ENCODE measurements at places on chromosomes 2 and 18. TPM values are rescaled to one million over a fixed set of nuclear protein-coding genes. Genes with fewer than 3 reads are reported as not detected.

GRCh38 chr18:79523206-79523735, 127.5 kb downstream of the NFATC1 start:
- no peak for DNase-seq

DNA sequence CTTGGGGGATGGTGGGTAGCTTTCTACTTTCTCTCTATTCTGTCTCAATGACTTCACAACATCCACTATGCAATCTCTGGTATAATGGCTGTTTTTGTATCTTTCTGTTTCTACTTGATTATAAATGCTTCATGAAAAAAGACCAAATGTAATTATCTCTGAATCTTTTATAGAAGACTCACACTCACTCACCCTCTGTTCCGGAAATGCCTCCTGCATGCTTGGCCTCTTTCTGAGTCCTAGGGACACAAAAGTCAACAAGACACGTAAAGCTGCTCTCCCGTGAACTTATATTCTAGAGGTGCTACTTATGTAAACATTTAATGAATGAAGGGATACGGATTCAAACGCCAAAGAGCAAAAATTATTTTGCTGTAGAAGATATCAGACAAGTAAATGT, 502.2 kb upstream of the SOX11 start:
- DNase-seq, result no peak

DNA sequence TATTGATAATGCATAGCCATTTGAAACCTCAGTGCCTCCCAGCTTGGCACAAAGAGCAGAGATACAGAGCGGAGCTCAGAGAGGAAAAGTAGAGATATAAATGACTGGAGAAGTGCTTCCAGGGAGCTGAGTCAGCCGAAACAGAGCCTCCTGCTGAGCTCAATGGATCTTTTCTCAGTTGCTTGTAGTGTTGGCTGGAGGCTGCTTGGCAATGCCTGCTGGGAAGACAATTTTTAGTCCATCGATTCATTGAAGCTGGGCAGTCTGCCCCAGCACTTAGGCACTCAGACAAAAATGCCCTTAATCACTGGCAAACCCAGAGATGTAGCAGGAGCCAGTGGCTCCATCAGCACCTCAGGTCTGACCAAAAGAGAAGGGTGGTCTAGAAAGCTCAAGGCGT, 81.3 kb upstream of the SETBP1 start:
- DNase-seq, result no peak

DNA sequence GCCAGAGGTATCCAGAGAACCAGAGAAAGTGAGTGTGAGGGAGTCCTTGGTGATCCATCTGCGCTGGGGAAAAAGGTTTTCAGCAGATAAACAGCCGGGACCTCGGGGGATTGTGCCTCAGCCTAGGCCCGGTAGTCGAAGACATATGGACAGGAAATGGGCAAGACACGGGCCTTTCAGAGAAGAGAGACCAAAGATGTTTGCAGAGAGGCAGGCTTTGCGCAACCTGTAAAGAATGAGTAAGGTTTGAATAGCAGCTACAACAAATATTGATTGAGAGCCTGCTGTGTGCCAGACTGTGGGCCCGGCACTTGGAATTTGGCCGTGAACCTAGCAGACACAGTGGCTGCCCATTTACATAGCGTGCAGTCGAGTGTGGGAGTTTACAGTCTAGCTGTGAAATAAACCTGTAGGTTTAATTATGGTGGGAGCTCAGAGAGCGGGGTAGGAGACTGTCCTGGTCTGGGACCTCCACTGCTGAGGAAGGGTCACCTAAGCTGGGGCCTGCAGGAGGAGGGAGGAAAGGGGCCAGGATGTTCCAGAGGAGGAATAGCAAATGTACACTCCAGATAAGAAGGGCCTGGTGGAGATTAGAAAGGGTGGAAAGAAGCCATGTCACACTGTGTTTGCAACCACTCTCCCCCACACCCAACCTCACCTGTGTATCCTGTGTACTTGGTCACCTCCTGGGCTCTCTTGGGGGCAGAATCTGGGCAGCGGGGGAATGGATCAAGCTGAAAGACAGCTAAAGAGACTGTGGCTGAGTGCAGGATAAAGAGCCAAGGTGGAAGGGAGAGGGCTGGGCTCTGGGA, 3.0 kb downstream of the SH2D6 start:
- DNase-seq, result no peak

- DNase-seq, result no peak
Measured at GRCh38 chr2:163658556-163658955, 77.3 kb downstream of the FIGN start.

DNA sequence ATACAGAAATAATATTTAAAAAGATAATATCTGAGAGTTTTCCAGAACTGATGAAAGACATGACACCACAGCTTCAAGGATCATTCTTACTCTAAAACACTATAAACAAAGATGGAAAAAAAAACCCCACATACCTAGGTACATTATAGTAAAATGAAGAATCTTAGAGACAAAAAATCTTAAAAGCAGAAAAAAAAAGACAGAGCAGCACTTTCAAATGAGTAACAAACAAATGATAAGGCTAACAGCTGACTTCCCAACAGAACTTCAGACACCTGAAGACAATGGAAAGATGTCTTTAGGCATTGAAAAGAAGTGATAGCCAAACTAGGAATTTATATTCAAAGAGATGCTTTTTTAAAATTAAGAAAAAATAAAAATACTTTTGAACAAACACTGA, 21.2 kb upstream of the AFF3 start:
- DNase-seq, result no peak

DNA sequence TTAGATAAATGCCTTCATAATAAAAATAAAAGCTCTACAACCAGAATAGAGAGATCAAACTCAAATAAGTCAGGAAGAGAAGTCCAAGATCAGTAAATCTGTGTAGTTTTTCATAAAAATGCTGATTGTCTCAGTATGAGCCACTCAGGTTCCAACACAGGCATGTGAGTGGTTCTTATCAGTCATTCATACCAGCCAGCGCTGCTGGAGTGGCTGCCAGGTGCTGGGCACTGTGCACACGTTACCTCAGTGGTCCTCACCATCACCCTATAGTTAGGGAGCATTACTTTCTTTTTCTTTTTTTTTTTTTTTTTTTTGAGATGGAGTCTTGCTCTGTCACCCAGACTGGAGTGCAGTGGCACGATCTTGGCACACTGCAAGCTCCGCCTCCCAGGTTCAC, 23.8 kb downstream of the CNDP1 start:
- no peak for DNase-seq

DNA sequence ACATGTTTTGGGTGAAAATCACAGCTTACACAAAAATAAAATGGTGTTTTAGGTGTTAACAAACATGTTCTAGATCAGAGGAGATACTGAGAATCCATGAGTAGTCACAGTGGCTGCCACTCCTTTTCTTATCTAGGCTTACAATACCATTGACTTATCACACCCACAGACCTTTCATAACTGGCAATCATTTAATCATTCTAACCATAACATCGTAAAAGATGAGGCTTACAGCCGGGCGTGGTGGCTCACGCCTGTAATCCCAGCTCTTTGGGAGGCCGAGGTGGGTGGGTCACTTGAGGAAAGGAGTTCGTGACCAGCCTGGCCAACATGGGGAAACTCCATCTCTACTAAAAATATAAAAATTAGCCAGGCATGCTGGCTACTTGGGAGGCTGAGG, 18.8 kb upstream of the SERPINB5 start:
- DNase-seq, result no peak

- DNase-seq, result no peak
Measured at GRCh38 chr2:234840336-234840735, 111.5 kb upstream of the SH3BP4 start.

GRCh38 chr2:54867457-54867856, 144.0 kb downstream of the EML6 start:
- no peak for DNase-seq

GRCh38 chr2:152005607-152006006, 93.2 kb downstream of the CACNB4 start:
- DNase-seq, result no peak

DNA sequence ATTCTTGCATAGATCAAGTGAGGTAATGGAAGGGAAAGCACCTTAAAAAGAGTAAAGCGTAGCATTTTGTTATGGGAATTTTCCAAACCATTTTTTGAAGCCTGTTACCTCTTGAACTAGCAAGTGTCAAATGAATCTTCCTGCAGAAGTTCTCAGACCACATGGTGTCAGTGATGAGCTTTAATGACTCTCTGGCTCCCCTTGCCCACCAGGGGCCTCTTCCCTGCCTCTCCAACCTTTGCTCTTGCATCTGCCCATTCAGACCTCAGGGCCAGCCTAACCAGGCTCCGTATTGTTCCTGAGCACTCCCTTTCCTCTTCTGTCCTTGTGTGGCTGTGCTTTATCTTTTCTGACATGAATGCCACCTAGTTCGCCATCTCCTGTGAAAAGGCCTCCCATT, 155.9 kb downstream of the DIS3L2 start:
- no peak for DNase-seq

The PLEKHA3 gene
- 4.8 TPM for total RNA-seq

The POMC gene
- total RNA-seq, result 23.4 TPM

The RAX gene
- total RNA-seq, result not detected

The C2orf15 gene
- 1.6 TPM for total RNA-seq

The CD226 gene
- total RNA-seq, result 0.81 TPM

The ATP8B1 gene
- total RNA-seq, result 0.27 TPM

The SPATS2L gene
- total RNA-seq, result 6.5 TPM
